ENCODE measurements at places on chromosomes 5 and 9.

- DNase-seq = no peak
Measured at GRCh38 chr5:1420211-1421195, 24.7 kb downstream of the SLC6A3 start.

DNA sequence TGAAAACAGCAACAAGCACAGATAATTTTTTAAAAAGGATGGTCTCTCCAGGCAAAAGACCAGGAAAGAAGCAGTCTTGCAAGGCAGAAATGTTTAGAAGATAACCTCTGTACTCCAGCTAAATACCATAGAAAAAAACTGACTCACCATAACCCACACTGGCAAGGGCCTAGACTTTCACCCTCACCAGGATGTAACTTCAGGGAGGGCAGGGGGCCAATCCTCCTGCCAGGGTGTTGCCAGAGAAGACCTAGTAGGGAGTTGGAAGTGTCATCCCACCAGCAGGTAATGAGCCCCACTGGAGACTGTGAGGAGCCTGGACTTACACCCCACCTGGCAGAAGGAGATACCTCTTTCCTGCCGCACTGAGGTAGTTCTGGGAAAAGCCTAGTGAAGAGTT lies 97.6 kb downstream of the PRELID2 start:
- no peak for DNase-seq

GRCh38 chr9:95808011-95808410 lies 67.5 kb upstream of the ERCC6L2 start:
- DNase-seq = no peak

DNA sequence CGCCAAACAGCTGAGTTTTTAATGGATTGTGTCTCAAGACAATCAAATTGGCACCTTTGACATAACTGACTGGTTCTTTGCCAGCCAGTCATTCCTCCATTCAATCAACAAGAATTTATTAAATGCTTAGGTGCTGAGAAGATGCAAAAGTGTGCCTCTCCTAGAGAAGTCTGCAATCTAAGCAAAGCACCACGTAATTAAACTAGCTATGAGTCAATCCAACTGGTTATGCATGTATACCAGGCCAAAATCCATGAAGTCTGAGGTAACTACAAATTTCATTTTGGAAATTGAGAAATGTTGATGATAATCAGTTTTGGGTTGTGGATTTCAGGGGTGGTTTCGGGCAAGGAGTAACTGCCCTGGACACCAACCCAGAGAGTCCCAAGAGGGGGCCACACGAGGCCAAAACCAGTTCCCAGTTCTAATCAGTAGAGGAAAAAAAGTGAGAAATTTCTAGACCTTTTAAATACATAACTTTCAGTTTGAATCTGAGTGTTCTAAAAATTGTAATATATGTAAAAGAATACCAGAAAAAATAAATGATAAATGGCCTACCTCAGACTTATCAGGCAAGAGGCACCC lies 92.6 kb downstream of the EFNA5 start:
- no peak for DNase-seq

DNA sequence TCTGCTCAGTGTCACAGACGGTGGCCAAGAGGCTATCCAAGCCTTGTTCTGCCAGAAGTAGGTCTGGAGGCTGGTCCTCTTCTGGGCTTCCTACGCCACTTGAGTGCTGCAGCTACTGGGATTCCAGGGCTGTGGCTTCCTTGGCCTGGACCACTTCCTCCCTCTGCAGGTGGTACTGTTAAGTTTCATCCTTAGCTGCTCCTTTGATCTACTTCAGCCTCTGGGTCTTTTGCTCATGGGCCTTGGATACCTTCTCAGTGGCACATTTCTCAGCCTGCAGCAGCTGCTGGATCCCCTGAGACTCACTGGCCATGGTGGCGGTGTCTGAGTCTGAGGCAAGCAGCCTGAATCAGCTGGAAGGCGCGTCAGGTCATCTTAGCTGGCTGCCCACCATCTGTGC lies 10.3 kb downstream of the CNOT8 start:
- DNase-seq = no peak

- no peak for DNase-seq
Measured at GRCh38 chr9:110069326-110070248, 138.4 kb downstream of the C9orf152 start.

- DNase-seq = no peak
Measured at GRCh38 chr9:684941-685340, 156.6 kb upstream of the DMRT1 start.

DNA sequence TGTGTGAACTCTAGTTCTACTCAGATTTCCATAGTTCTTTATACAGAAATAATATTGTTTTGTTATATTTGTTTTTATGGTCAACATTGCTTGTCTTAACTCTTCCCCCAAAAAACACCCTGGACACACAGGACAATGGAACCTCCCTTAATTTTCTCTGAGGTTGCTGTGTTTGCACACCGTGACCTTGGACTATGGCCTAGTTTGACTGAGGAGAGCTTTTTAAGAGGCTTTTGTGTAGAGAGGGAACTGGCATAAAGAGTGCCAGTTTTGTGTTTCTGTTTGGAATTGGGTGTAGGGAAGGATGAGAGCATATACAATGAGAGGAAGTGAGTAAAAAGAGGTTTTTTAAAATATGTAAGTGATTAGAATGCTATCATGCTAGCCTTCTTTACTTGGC lies 101.1 kb upstream of the MEF2C start:
- no peak for DNase-seq

DNA sequence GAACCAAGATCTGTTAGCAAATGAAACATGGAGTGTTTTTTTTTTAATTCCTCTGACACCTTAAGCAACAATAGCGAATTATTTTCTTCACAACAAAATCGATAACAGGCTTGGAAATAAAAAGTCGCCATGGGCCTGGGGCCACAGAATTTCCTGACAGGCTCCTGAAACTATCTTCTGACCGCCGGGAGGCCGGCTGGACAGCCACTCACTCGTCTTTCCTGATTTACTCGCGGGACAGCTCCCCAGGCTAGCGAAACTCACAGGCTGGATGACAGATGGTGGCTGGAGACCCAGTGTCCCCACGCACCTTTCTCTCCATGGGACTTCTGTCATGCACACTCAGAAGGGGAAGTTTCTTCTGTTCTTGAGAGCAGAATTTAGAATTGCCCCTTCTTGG lies 143.3 kb upstream of the IRX2 start:
- no peak for DNase-seq

GRCh38 chr5:139686356-139686705 lies 38.2 kb downstream of the CXXC5 start:
- DNase-seq = no peak

DNA sequence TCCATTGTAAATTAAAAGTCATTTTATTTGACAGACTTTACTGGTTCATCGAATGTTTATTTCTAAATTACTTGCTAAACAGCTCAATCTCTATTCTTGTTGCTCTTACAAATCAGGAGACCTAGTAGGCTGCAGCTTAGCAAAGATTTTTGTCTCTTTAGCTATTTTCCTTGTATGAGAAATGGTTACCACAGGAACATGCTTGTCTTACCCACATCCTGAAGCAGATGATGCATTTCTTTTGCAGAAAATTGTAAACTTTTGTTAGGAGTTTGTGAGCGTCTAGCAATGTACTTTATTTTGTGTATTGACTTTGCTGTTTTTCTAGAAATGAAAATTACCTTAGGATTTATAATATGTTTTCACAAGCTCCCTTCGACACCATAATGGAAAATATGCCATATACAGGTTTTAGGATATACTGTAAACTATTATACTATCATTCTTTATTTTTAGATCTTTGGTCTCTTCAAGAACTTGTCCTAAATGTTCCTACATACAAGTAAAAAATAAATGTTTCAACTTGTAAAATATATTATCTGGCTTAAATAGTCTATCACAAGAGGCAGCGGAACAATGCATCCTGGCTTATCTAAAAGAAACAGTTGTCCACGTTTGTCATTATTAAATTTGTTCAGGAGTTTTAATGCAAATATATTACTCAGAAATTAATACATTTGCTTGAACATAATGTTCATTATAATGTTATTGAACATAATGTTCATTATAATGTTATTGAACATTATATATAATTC lies 54.1 kb downstream of the SPEF2 start:
- DNase-seq = no peak

GRCh38 chr5:176784218-176785165 lies 25.9 kb upstream of the UNC5A start:
- no peak for DNase-seq

DNA sequence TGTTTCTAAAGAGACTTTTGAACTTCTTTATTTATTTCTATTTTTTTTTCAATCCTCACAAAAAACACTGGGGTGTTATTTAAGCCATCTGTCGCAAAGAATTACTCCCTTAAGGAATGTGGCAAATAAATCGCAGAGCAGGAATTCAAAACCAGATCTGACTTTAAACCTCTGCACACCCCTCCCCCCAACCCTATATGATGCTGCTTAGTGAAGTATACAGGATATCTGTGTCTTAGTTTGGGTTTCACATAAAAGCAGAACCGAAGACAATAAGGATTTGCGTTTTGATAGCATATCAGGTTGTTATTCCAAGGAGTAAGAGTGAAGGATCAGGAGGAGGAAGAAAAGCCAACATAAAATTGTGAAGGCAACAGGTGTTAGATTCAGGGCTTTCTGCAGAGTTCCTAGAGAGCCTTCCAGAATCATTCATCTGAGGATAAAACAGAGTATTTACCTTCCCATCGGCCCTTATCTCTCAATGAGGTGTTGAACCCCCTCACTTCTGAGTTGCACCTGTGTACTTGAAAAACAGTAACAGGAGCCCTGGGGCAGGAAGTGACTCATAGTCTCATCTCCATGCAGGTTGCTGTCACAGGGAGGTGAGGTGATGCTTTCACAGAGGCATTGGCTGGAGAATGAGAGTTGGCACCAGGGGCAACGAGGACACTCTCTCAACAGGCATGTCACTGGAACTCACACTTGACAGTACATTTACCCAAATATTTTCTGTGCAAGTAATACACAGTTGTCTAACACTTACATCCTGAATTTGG lies 33.5 kb upstream of the DMRT3 start:
- DNase-seq = no peak

DNA sequence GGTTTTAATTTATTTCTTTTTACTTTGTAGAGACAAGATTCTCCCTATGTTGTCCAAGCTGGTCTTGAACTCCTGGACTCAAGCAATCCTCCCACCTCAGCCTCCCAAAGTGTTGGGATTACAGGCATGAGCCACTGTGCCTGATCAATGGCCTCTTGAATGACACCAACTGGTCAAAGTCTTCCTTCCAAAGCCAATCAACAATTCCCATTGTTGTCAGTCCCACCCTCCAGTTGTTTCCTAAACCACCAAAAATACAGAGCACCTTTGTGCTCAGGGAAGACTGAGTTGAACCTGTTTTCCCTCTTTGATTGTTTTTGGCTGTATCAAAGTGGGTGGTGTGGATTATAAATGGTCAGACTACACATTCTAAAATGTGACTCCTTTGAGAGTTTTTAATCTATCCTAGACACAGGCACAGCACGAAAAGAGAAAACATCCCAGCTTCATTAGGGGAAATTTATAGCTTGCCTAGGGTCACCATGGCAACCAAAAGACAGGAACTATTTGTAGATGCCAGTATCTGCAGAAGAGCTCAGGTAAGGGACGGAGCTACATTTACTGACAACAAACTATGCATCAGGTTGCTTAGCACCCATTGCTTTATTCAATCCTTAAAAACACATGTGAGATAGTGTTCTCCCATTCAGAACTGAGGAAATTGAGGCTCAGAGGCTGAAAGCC lies 27.6 kb upstream of the ATP6V1G1 start:
- DNase-seq = no peak

- no peak for DNase-seq
Measured at GRCh38 chr9:92640398-92641091, 29.4 kb downstream of the IPPK start.

DNA sequence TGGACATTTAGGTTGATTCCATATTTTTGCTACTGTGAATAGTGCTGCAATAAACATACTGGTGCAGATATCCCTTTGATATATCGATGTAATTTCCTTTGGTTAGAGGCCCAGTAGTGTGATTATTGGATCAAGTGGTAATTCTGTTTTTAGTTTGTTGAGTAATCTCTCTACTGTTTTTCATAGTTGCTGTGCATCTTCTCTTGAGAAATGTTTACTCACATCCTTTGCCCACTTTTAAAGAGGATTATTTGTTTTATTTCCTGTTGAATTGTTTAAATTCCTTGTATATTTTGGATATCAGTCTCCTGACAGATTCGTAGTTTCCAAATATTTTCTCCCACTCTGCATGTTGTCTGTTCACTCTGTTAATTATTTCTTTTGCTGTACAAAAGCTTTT lies 352.6 kb upstream of the TARS1 start:
- DNase-seq = no peak

DNA sequence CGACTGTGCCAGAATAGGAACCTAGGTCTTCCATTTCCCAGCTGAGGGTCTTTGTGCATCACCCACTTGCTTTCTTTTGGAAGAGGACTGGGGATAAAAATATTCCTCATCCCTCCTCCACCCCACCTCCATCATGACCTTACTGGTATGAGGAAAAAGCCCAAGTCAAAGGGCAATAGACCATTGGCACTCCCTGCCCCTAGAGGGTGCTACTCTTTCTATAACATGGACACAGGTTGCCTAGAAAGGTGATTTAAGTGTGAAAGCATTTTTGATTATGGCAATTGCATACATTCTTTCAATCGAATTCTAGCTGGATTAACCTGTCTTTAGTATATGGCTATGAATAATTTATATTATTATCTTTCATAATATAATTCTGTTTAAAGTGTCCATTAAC lies 22.8 kb upstream of the ZNF618 start:
- no peak for DNase-seq

- no peak for DNase-seq
Measured at GRCh38 chr5:73230264-73231245, 57.6 kb downstream of the TMEM174 start.

Data from prostate gland (tissue), 2 donors.